Stimulated activated CD4-positive, alpha-beta T cell treated with anti-CD3 and anti-CD28 coated beads, Interleukin-2, amount 100 ng/mL, for 24 hours (primary cell): ENCODE measurements at places on chromosomes 4 and X.

DNA sequence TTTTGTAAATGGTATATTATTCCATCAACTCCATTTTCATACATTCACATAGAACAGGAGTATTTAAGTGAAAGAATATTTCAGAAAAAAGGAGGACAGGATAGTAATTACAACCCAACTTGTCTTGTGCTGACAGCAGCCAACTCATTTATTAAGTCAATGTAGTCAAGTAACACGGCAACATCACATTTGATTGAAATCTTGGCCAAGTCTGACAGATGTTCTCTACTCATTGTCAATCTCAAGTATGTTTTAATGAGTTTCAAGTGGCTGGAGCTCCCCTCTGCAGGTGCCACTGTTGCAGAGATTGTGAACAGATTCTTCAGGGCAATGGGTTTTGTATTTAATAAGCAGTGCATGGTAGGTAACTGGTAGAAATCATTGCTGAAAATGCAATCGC lies 332.5 kb downstream of the C4orf33 start:
- DNase-seq = no peak

GRCh38 chr4:2069161-2069971 lies 10.2 kb downstream of the NAT8L start:
- no peak for DNase-seq

DNA sequence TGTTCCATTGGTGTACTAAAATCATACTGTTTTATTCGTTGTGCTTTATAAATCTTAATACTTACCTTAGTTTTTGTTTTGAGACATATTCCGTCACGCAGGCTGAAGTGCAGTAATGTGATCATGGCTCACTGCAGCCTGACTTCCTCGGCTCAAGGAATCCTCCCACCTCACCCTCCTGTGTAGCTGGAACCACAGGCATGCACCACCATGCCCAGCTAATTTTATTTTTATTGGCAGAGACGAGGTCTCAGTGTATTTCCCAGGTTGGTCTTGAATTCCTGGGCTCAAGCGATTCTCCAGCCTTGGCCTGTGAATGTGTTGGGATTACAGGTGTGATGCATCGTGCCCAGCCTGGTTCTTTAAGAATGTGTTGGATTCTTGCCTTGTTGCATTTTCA lies 24.4 kb upstream of the DCK start:
- DNase-seq = no peak

GRCh38 chr4:52789774-52790173 lies 38.5 kb upstream of the ERVMER34-1 start:
- DNase-seq = no peak

GRCh38 chr4:6404611-6405396 lies 67.6 kb downstream of the PPP2R2C start:
- DNase-seq = no peak

DNA sequence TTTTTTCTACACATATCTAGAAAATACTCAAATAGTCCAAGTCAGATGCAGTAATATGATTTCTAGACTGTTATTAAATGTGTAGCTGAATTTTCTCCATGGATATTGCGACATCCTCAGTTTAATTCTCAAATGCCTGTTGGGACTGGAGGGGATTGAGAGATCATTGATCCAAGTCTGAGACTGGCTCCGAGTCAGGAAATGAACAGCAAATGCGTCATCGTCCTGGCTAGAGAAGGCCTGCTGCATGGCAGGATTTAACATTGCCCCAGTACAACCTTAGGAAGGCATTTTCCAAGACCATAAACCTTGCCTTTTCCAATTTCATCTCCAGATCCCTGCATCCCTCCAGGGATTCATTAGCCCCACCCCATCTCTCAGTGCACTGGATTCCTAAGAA lies 56.6 kb upstream of the SLC6A14 start:
- DNase-seq = no peak

GRCh38 chr4:79043138-79043537 lies 103.9 kb upstream of the PAQR3 start:
- DNase-seq = no peak

DNA sequence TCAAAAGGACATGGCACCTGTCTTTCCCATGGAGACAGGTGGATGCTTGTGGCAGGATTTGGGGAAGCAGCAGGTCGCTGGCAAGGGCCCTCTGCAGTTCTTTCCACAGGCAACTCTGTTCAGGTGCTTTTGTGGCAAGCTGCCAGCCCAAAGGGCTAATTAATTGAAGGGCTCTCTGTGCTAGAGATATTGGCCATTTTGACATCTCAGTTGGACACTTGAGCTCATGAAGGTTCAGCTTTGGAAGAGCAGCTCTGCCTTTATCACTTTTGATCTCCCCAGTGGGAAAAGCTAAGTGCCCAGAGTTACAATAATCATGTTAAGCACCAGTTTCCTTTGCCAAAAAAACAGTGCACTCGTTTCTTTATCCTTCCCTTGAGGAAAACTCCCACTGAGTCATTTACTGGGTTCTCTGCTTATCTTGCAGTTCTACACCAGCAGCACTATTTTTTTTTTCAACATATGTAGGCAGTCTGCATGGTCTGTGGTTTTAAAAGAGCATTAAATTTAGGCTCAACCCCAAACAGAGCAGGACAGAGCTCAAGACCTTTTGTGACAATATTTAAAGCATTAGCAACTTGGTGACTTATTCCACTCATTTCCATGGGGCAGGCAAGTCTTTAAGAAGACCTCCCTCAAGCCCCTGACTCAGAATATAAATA lies 336.4 kb upstream of the RASGEF1B start:
- DNase-seq = no peak

DNA sequence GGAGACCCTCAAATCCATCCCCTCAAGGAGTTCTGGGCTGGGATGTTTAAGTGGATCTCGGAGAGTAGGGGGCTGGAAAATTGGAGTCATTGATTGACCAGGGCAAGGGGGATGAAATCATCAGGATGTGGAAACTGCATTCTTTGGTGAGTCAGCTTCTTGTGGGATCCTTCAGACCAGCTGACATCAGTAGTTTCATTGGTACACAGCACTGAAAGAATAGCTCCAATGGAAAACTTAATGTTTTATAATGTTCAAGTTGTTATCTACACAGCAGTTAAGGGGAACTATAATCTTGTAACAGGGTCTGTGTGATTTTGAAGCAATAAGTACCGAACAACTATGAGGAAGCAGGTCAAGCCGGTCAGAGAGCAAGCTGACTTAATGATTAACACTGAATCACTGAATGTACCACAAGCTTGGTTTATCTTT lies 506.1 kb downstream of the RPA4 start:
- no peak for DNase-seq

DNA sequence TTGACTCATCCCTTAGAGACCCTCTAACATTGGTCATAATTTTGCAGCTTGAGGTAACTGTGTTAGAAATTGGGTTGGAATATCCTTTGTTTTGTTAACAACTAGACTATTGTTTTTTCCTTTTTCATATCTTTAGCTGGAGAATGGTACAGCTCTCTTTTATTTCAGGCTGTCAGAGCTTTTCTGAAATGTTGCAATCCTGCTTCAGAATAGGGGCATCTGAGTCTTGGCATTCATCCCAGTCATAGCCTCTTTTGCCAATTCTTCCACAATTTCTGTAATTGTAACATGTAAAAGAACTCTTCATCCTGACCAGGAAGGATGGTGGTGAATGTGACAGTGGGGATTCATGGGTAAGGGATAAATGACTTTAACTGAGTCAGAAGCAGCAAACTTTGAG lies 128.7 kb downstream of the FHIP1A start:
- no peak for DNase-seq

DNA sequence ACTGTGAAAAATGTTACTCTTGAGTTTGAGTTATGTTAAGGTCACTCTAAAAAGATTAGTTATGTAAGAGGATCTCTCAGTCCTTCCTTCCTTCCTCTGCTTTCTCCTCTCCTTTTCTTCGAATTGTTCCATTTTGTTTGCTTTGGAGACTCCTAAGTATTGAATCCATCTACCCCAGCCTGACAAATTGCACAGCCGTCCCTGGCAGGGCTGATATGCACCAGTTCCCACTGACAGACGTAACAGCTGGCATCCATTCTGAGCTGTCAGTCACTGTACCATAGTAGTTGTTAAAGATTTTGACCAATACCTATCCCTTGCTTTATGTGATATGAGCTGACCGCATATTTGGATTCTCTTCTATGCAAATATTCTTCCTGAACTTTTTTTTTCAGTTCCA lies 210.7 kb upstream of the IGFBP7 start:
- DNase-seq = no peak

- no peak for DNase-seq
These were observed 205.4 kb downstream of the DCLK2 start for GRCh38 chr4:150283689-150284088.

DNA sequence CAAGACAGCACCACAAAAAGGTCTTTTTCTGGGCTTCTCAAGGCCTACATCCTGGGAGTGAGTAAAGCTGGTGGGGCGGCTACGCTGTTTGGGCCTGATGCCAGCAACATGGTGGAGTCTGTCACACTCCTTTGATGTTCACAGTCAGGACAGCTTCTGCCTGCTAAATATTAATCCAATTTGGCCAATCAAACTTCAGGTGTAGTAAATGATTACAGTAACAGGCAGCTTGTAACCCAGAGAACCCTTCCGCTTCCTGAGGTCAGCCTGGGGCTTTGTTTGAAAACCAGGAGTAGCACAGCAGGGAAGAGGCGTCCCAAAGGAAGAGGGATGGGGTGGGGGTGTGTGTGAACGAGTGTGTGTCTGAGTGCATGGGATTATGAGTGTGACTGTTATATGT lies 220.4 kb downstream of the MAML3 start:
- no peak for DNase-seq

DNA sequence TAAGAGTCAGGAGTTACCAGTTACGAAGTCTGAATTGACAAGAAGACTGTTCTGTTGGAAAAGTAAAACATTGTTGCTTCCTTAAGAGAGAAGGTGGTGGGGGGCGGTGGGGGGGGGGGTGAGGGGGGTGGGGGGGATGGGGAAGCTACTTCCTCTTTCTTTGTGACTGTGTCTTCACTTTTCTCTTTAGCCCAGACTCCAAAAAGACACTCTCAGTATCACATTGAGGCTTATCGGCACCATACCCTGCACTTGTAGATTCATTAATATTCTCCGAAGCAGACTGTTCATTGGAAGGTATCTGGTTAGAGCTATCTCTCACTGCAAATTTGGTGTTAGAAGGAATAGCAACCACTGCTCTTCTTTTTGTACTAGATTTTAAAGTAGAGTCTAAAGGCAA lies 94.5 kb upstream of the IL13RA1 start:
- DNase-seq = no peak

DNA sequence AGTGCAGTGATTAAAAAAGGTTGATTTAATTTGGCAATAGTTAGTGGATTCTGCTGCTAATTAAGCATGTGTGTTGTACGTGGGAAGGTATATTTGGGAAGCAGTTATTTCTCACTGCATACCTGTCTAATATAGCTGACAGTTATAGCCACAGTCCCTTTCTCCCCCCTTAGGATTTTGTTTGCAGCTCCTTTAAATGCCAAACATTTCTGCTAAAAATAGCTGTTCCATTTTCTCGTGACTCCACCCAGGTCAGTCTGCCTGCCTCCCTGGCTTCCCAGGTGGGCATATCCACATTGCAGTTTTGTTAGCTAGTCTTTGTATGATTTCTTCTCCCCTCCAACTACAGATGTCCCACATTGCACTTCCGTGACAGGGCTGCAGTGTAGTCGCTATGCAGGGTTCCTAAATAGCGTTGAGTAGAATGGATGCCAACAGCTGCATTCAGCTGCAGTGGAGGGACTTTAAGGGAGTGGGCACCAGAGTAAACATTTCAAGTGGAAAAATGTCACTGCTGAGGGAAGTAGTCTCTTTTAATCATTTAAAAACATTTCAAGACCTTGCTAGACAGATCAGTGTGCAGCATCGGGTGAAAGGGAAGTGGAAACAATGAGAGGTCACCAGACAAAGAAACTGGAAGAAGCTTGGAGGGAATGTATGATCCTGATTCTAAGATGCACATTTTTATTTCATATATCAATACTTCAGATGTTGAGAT lies 326.3 kb downstream of the RAPGEF2 start:
- DNase-seq = no peak

GRCh38 chr4:19227701-19228100 lies 1024.0 kb upstream of the SLIT2 start:
- DNase-seq = no peak

DNA sequence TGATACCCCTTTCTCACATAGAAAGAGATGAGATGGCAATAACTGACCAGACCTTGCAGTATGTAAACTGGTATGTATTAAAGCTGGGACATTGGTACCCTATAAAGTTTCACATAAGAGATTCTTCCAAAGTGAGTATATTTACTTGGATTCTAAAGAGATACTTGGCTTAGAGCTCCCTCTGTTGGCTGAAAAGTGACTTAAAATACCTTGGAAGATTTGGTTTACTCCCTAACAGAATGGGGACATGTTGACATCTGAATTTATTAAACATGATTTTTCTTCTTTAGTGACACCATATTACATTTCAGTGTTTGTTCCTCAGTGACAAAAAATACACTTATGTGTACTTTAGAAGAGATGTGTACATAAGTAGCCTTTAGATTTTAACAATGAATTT lies 47.9 kb upstream of the RGN start:
- DNase-seq = no peak

DNA sequence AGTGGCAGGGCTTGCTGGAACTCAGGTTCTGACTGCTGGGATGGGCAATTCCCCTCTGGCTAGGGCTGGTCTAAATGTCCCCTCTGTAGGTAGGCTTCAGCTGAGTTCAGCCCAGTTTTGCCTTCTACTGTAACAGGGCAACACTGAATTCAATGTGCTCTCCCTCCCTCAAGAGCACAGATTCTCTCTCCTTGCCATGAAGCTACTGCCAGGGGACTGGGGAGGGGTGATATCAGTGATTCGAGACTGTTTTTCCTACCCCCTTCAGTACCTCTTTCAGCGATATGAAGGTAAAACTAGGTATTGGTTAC lies 23.4 kb upstream of the STPG2 start:
- DNase-seq = no peak

DNA sequence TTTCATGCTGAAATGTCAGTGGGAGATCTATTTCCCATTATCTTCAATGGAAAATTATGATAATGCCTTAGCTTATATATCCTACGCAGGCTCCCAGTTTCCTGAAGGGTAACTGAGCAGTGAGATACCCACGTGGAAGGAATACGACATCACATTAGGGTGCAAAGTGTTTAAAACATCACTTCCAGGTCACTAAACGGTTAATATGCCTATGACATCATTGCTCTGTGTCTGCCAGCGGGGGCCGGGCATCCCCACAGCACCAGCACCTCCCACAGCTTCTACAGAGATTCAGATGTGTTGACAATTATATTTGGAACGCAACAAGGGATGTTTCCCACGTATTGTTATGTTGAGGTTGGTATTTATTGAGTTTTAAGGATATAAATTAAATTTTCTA lies 27.1 kb downstream of the TMEM271 start:
- no peak for DNase-seq

DNA sequence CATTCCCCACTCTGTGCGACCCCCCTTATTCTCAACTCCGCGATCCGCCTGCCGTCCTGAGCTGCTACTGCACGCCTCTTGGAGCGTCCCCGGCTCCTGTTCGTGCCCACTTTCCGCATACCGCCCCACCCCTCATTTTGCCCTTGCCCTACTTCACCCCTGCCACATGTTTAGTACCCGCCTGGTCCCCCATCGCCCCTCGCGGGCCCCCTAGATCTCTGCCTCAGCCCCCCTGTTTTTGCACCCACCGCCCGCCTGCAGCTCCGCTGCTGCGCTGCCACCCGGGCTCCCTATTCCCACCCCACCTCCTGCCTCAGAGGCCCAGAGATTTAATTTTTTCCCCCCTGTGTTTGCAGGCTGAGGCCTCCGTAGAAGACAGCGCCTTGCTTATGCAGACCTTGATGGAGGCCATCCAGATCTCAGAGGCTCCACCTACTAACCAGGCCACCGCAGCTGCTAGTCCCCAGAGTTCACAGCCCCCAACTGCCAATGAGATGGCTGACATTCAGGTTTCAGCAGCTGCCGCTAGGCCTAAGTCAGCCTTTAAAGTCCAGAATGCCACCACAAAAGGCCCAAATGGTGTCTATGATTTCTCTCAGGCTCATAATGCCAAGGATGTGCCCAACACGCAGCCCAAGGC lies 1.4 kb downstream of the MAGED1 start:
- DNase-seq = no peak
